Putamen (tissue), 1 donor: ENCODE measurements at places on chromosomes 3 and 15.

- no peak for DNase-seq
Observed at GRCh38 chr15:70708839-70709238, 54.5 kb downstream of the UACA start.

GRCh38 chr3:149593418-149594160, 64.2 kb downstream of the WWTR1 start:
- no peak for DNase-seq

- DNase-seq = no peak
Observed at GRCh38 chr3:176968631-176969030, 228.7 kb downstream of the TBL1XR1 start.

DNA sequence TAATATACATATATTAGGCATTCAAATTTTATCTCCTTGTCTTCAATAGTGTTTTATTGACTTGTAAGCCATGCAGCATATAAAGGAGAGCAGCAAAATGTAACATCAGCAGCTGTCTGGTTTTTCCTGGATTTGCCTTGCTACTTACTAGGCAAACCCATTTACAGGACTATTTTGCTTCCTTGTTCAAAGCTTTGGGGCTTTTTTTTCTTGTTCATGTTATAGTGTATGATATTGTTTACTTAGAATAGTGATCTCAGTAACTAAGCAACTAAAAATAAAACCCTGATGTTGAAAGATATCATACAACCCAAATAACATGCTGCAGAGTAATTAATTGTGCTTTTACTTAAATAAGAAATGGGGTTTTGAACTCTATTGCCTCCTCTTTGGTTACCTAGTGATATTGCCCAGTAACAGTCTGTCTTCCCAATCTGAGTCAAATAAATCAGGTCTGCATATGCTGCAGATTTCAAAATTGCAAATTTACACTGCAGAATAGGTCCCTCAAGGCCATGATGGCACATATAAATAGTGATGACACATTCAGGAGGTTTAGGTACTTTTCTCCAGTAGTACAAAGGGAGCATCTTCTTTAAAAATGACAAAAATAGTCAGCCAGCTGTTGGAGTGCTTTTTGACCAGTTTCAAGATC, 578.1 kb upstream of the NECTIN3 start:
- no peak for DNase-seq

- DNase-seq = no peak
Observed at GRCh38 chr15:60701261-60702019, 222.5 kb upstream of the ICE2 start.

- DNase-seq = no peak
Observed at GRCh38 chr3:159938714-159939113, 49.9 kb upstream of the IL12A start.

GRCh38 chr3:13075318-13075717, 2.1 kb upstream of the IQSEC1 start:
- DNase-seq = no peak

- no peak for DNase-seq
Observed at GRCh38 chr3:8637348-8637747, 7.2 kb downstream of the SSUH2 start.

- no peak for DNase-seq
Observed at GRCh38 chr15:94263341-94264273, 32.2 kb downstream of the MCTP2 start.

- DNase-seq = no peak
Observed at GRCh38 chr3:183541235-183541655, 14.3 kb downstream of the KLHL6 start.

GRCh38 chr3:152738656-152739055, 96.3 kb upstream of the P2RY1 start:
- DNase-seq = no peak

DNA sequence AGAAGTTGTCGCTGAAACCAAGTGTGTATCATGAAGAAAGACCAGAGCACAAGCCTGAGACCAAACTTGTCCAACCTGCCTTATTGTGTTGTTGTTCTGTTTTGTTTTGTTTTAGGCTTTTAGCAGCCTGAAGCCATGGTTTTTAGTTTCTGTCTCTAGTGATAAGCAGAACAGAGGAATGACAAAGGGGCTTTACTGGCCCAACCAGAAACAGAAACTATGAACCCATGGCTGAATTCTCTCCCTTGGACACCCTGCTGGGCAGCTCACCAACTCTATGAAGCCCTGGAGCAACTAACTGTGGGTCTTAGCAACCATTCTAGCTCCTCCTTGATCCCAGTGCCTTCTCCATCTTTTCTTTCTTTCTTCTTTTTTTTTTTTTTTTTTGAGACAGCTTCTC, 30.3 kb downstream of the HCLS1 start:
- DNase-seq = no peak

GRCh38 chr15:81346611-81347010, 22.7 kb upstream of the STARD5 start:
- no peak for DNase-seq

DNA sequence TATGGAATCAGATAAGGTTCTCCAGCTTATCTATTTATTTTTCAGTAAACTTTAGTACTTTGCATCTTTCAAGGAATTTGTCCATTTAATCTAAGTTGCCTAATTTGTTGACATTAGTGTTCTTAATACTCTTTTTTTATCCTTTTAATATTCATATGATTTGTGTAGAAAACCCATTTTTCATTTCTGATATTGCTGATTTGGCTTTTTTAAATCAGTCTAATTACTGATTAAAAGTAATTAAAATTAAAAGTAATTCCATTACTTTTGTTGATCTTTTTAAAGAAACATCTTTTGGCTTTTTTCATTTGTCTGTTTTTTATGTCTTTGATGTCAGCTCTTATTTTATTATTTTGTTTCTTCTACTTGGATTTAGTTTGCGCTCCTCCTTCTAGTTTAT, 101.2 kb downstream of the CGGBP1 start:
- no peak for DNase-seq

GRCh38 chr3:192642651-192643050, 84.7 kb downstream of the FGF12 start:
- DNase-seq = no peak

DNA sequence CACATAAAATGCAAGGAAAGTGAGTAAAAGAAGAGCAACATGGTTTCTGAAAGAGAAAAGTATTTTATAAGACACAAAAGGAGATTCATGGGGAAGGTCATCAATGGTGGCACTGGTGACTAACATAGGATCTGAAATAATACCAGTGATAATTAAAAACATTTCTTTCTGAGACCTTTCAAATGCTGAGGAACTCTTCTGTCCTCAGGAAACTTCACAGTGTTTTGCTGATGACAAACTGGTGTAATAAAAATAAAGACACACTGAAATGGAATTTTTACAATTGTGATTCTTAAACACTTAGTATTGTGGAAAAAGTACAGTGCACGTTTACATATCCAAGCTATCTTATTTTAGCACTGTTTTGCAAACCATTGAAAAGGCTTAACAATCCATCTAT, 80.4 kb upstream of the ZBTB20 start:
- no peak for DNase-seq

GRCh38 chr3:43001094-43001553, 22.0 kb downstream of the GASK1A start:
- DNase-seq = peak; percentile 45

- DNase-seq = peak; percentile 58
Observed at GRCh38 chr3:187719628-187720336, 17.4 kb upstream of the RTP2 start.

DNA sequence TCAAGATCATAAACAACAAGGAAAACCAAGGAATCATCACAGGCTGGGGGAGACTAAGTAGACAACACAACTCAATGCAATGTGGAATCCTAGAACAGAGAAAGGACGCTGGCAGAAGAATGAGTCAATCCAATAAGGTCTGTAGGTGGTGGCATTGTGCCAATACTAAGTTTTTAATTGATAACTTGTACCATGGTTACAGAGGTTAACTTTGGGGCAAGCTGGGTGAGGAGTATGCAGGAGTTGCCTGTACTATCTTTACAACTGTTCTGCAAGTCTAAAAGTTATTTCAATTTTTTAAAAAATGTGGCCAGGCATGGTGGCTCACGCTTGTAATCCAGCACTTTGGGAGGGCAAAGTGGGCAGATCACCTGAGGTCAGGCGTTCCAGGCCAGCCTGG, 46.2 kb downstream of the RORA start:
- DNase-seq = no peak

DNA sequence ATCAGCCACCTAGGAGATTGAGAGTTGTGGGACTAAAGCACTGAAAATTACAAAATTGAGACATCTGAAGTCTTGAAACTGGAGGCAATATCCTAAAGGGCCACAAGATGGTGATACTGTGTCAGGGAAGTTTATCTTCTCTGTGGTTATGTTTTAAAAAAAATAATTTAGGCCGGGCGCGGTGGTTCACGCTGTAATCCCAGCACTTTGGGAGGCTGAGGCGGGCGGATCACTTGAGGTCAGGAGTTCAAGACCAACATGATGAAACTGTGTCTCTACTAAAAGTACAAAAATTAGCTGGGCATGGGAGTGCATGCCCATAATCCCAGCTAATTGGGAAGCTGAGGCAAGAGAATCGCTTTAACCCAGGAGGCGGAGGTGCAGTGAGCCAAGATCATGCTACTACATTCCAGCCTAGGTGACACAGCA, 17.9 kb upstream of the NIT2 start:
- DNase-seq = peak; percentile 30
